ENCODE measurements at places on chromosomes 7 and 10.

DNA sequence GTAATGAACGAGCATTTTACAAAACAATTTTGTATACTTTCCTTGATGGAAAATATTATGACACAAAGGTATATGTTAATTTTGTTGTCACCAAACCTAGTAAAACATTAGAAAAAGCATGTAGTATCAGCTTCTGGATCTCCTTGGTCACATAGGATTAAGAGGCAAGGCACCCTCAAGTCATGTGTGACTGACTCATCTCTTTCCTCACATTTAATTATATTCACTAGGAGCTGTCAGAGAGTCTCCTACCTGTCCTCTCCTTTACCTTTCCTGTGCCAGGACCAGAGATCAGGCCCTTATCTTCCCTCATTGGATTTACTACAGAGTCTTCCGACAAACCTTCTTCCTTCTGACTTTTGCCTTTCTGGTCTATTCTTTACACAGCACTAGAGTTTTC lies 111.3 kb upstream of the RPA3 start:
- DNase-seq, result no peak

GRCh38 chr7:140200061-140200989 lies 23.5 kb upstream of the KDM7A start:
- peak; percentile 65 for DNase-seq

DNA sequence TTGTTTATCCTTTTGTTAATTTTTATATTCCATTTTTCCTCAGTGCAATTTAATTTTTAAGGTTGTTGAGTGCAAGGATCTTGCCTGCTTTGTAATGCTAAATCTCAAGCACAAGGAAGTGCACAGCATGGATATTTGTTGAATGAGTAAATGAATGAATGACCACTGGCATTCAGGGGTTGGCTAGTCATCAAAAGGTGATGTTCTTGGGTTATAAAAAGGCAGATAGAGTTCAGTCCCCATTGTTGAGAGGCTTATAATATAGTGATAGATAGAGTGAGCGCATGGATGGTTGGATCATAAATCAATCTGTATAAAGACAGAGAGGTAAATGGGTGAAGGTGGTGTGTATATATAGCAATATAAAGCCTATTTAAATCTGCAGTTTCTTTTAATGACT lies 193.2 kb upstream of the KLF6 start:
- DNase-seq, result no peak

GRCh38 chr10:91552274-91553095 lies 80.4 kb downstream of the PPP1R3C start:
- DNase-seq, result no peak

- no peak for DNase-seq
Measured at GRCh38 chr10:11167233-11167966, 149.7 kb downstream of the CELF2 start.

DNA sequence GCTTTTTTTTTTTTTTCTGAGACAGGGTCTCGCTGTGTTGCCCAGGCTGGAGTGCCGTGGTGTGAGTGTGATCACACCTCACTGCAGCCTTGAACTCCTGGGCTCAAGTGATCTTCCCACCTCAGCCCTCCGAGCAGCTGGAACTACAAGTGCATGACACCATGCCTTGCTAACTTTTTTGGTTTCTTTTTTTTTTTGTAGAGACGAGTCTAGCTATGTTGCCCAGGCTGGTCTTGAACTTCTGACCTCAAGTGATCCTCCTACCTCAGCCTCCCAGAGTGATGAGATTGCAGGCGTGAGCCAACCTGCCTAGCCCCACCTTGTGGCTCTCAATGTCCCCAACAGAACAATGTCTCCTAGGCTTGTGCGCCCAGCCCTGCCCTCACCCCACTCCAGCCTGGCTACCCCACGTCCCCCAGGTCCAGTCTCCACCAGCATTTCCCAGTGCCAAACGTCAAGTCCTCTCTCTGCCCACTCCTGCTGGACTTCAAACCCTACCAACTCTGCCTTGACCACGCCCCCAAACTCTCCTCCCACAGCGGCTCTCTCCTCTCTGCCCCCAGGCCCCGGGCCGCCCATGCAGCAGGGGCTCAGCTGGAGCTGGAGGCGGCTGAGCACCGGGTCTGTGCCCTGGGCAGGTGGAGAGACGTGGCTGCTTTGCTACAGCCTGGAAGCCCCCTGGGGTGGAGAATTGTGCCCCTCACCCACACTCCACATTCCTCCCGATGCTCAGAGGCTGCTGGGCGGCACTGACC lies 18.9 kb downstream of the BHLHA15 start:
- no peak for DNase-seq

GRCh38 chr10:72637398-72637857 lies 11.5 kb upstream of the MICU1 start:
- DNase-seq, result peak; percentile 93

- no peak for DNase-seq
Measured at GRCh38 chr7:147659036-147659995, 931.2 kb upstream of the C7orf33 start.

DNA sequence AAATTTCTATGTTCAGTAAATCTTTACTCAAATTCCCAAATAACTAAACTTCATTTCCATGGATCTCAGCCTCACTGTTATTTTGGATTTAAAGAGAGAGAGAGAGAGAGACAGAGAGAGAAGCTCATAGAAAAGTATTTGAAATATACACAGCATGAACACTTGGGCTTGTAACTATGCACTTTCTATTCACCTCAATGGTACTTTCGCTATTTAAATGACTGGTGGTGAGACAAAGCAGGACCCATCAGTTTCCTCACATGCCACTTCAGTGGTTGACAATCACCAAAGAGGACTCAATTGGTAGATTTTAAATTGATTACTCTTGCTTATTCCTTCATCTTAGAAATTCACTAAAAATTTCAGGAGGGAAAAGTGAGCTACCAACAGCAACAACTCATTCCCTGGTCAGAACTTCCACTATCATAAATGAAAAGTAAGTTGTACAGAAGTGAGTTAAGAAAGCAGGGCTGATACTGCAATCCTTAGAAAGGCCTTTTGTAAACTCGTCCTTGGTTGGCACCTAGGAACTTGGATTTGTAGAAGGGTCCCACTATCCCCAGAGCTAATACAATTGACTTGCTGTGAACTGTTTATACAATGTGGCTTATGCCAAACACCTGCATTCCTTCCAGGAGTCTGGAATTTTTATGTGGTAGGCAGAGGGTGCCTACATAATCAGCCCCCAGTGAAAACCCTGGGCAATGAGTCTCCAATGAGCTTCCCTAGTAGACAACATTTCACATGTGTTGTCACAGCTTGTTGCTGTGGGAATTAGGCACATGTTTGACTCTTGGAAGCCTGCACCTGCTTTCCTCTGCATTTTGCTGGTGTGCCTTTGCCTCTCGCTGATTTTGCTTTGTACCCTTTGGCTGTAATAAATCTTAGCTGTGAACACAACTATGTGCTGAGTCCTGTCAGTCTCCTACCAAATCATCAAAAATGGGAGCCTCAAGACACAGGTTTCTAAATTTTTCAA lies 10.8 kb downstream of the ERLIN1 start:
- no peak for DNase-seq

GRCh38 chr7:80629023-80629422 lies 9.4 kb upstream of the CD36 start:
- DNase-seq, result no peak

GRCh38 chr7:105776068-105776790 lies 100.2 kb downstream of the ATXN7L1 start:
- DNase-seq, result no peak

DNA sequence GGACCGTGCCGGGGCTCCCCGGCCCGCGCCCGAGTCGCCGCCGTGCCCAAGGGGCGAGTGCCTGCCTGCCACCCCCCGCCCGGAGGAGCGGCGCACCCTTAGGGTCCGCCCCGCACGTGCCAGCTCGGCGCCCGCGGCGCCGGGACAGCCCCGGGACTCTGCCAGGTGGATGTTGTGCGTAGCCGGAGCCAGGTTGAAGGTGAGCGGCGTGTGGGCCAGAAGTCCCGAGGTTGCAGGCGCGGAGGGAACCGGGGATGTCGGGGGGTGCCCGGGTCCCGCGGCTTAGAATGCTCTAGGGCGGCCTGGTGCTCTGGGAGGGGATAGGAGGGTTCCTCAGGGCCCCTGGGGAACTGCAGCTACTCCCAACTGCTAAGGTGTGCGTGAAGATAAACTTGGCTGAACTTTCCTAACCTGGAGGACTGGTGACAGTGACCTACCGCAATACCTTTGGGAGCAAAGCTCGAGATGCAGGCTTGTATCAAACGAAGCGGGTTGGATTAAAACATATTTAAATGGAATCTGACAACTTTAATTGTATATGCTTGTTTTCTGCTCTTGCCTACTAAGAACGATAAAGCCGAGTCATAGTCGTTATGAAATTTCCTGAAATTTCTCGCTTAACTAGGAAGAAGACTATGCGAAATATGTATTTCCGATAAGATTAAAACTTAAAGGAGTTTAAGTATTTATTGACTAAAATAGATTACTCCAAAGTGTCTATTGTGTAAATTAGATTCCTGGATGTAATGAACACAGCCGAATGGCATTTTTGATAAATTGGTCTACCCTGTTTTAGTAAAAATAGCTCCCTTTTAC lies at the start of gene CUX1:
CUX1 (plus strand) TSS at position 156 of the 816 bp plus-strand sequence; CDS start at position 170, 14 bp downstream.
- peak; percentile 69 for DNase-seq

DNA sequence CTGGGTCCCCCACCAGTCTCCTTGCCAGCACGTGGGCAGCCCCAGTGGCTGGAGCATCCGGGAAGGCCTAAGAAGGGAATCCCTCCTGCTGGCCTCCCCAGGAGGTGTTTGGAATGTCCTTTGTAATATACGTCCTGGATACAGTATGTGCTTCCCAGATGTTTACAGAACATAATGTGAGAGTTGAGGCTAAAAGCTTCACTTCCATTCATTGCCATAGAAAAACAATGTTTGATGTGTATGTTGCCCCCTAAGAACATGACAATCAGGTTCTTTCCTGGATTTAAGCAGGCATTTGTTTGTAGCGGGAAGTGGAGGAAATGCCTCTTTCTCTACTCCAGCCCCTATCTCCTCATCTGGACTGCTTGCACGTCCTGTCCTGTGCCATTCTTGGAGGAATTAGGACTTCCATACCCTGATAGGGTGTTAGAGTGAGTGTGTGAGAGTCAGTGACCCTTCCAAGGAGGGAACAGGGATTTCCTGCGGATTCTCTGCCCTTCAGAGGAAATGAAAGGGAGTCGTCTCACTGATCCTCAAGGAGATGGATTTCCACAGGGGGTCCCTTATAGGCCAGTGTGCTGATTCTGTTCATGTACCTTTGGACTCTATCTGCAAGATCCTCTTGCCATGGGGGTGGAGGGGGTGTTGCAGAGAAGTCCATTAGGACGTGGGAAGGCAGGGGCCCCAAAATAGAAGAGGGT lies 1.2 kb downstream of the IGFBP1 start:
- DNase-seq, result no peak

DNA sequence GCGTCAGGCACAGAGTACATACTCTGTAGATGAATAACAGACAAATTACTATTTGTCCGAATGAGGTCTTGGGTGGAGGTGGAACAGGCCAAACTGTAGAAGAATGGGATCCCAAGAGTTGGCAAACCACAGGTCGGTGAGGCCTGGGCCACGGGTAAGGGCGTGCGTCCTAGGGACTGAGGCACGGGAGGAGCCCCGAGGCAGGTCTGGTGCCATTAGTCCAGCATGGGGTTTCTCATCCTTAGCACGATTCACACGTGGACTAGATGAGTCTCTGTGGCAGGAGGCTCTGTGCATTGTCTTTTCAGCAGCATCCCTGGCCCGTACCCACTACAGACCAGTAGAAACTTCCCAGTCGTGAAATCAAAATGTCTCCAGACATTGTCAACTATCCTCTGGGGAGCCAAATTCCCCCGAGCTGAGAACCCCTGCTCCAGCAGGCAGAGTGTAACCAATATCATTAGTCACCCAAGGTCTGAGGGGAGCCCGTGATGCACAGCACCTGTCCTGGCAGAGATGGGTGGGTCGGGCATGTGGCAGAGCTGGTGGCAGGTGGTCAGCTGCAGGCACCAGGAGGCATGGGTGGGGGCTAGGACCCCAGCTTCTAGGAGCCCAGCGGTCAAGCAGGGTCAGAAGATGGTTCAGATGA lies 61.3 kb downstream of the COL13A1 start:
- DNase-seq, result no peak

DNA sequence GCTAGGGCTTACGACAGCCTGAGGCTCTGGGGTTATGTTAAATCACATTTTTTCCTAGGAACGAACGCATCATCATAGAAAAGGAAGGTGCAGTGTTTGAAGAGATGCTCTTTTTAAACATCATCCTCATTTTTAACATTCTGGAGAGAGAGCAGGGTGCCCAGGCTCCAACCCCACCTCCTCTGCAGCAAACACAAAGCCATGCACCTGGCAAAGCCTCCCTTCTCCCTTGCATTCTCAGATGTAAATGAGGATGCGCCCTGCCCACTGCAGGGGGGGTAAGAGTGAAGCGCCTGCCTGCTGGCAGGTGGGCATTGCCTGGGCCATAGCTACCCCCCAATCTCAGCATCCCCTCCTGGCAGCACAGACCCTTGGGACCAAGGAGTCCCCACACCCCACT lies 92.4 kb downstream of the PTPRN2 start:
- DNase-seq, result no peak

GRCh38 chr7:143345428-143345900 lies 17.0 kb downstream of the FAM131B start:
- DNase-seq, result peak; percentile 51

DNA sequence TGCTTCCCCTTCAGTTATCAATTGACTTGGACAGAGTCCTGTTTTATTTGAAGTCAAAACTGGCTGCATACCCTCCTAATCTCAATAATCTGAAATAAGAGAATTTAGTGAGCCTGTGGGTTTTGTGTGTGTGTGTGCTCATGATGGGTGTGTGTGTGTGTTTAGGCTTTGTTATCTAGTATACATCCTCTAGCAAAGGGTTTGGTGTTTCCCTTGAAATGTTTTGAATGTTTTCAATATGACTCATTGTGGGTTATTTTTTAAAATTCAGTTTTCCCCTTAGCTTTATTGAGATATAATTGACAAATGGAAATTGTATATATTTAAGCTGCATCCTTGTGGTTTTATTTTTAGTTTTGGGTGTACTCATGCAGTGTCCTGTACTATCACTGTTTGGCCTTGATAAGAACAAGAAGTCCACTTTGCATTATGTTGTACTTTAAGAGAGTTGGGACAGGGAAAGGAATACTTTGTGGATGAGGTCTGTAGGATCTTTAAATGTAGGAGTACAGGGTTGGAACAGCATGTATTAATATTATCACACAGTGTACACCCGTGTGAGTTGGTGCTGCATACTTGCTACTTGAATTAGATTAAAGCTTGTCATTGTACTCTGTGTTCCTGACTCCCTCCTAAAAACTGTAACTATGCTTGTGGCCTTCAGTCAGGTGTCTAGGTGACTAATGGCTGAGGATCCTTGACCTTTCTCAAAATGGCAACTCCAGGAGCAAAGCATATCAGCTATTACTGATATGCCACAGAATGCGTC lies 58.3 kb downstream of the VCL start:
- DNase-seq, result peak; percentile 29

- no peak for DNase-seq
Measured at GRCh38 chr7:133051066-133051465, 30.8 kb downstream of the CHCHD3 start.

GRCh38 chr7:114784746-114785145 lies 137.1 kb upstream of the MDFIC start:
- no peak for DNase-seq
